Inflammatory macrophage treated with lipopolysaccharide for 1 hour (primary cell): ENCODE measurements at places on chromosomes 16 and 17.

GRCh38 chr17:78609191-78609641 lies 32.0 kb upstream of the DNAH17 start:
- DNase-seq, result no peak

DNA sequence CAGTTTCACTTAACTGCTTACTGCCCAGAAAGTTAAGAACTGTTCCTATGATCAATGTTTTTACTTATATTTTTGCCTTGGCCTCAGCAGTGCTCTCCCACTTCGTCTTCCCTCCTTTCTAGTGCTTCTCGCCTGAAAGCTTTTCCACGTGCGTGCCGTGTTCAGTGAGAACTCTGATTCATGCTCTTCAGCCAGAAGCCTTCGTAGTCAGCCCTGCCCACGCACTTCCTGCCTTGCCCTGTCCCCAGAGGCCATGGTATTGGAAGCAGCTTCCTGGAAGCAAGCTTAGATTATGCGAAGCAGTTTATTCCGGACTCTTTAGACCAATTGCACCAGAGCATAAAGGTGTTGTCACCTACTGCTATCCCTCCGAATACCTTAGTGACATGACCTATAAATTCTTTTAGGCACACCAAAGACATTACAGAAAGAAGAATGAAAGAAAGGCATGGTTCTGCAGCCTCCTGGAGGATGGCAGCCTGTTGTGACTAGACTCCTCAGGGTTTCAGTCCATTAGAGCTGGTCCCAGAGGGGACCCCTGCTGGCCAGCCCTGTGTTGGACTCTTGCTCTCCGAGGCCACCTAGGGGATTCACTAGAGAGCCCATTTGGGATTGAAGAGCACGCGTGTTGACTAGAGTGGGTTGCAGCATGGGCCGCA lies 105.2 kb downstream of the RPTOR start:
- DNase-seq, result peak; percentile 85

DNA sequence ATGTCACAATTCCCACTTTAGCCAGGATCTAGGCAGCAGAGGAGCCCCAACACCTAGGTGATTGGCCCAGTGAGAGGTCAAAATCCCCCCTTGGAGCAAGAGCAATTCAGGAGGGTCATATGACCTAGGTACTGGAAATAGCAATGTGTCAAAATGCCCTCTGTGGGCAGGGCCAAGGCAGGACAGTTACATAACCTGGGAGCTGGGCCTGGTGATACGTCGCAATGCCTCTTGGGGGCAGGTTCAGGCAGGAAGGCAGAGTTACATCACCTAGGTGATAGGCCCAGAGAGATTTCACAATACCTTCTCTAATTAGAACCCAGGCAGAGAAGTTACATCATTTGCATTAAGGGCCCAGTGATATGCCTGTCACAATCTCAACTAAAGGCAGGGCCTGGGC lies 1906.3 kb downstream of the TP53TG3F start:
- no peak for DNase-seq

DNA sequence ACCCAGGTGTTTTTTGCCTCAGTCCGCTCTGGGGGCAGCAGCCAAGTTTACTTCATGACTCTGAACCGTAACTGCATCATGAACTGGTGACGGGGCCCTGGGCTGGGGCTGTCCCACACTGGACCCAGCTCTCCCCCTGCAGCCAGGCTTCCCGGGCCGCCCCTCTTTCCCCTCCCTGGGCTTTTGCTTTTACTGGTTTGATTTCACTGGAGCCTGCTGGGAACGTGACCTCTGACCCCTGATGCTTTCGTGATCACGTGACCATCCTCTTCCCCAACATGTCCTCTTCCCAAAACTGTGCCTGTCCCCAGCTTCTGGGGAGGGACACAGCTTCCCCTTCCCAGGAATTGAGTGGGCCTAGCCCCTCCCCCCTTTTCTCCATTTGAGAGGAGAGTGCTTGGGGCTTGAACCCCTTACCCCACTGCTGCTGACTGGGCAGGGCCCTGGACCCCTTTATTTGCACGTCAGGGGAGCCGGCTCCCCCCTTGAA lies 2.1 kb upstream of the C17orf107 start:
- no peak for DNase-seq
